Erythroblast (primary cell): ENCODE measurements at places on chromosomes 7 and 10.
A peak's percentile ranks its signal among the peaks of the same experiment; 100 is the strongest.

DNA sequence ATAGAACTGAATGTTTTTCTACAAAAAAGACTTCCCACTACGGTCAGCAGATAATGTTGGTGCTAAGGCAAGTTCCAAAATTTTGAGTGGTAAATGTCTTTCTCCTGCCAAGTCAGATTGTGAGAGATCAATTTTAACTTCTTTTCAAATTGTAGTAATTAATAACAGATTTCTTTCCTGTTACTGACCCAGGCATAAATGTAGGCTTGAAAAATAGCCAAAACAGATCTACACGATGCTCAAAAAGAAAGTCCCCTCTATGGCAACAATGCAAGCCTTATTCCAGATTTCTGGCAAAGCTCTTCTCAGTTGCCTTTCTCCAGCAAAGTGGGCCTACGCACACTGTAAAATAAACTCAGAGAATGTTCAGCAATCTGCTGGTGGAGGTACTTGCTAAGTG is 641.0 kb upstream of the NRP1 start:
- no peak for DNase-seq

- DNase-seq, result no peak
Measured at GRCh38 chr10:60424971-60425370, 35.3 kb upstream of the ANK3 start.

DNA sequence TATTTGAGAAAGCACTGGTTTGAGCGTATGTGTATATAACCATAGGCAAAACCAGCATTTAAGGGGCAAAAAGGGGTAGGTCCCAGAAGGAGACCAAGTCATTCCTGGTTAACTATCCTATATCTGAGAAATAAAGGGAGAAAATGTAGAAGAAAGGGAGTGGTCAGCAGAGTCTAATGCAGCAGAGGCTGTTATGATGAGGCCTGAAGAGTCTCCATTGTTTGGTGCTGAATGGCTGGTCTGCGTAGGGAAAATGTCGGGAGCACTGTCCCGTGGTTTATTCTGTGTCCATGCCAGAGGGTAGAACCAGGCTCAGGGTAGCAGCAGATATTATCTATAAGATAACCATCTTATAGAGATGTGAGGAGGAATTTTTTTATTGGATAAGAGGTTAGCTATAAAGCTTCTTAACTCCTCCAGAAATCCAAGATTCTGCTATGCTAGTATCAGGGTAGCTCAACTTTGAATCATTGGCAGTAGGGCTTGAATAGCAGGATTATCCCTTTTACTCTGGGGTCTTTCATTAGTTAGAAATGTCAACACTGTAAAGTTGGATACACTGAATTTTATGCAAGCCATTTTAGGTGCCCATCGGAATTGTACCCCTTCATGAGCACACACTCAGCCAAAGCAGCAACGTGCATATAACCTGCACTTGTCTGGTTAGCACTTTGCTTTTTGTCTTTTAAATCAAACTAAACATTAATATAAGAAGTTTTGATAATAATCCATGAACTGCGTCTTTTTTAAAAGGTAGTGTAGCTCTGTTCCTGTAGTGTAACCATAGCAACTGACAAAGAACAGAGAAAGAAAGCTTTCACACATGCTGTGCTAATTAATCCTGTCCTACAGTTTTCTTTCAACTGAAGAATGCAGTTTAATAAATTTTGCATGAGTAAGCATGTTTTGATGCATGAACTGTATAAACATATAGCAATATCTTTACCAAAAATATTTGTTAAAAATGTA is 312.0 kb upstream of the FZD1 start:
- DNase-seq, result no peak

DNA sequence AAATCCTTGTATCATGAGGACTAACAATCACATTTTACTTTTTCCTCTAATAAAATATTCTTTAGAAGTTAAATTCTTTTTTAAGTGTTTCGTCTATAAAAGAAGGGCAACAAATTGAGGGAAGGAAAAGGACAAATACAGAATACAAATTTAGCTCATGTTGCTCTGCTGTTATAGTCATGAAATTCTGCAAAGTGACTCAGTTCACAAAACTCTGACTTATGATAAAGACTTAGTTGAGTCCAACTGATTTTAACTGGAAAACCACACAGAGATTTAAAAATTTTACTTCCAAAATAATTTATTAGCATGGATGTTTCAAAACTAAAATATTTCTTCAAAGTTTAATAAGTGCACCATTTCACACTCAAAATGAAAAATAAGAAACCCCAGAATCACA is 75.0 kb upstream of the GPR22 start:
- no peak for DNase-seq

- DNase-seq, result peak; percentile 59
Measured at GRCh38 chr10:34994565-34995142, 95.5 kb downstream of the CUL2 start.

GRCh38 chr10:14740684-14741247 is 33.9 kb downstream of the FAM107B start:
- no peak for DNase-seq
